ENCODE measurements at places on chromosomes 13 and 19.

DNA sequence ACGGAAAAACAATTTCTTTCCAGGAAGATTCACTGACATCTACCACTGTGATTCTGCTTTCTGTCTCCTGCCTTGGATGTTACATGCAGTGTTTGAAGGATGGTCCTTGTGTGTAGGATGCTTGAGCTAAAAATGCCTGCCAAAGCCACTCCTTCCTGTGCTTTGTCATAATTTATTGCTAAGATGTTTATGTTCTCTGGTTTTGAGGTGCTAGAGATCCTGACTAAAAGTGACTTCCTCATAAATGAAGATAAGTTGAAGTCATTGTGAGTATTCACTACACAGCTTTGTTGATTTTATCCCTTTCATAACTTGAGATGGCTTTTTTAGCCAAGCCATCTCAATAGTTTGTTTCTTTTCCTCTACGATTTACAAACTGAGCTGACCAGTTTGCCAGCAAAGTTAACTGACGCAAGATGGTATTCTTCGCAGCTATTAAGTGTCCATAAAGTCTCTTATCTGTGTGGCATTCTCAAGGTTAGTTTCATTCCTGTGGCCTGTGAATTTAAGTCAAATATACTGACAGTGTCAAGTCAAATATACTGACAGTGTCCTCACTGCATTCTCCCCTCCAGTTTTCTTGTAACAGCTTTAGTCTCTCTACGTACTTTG, 15.7 kb upstream of the FBXL3 start:
- no peak for DNase-seq

- no peak for DNase-seq
Observed at GRCh38 chr19:49423985-49424303, 703 bp upstream of the PTH2 start.

- no peak for DNase-seq
Observed at GRCh38 chr13:42405665-42406390, 133.9 kb downstream of the AKAP11 start.

DNA sequence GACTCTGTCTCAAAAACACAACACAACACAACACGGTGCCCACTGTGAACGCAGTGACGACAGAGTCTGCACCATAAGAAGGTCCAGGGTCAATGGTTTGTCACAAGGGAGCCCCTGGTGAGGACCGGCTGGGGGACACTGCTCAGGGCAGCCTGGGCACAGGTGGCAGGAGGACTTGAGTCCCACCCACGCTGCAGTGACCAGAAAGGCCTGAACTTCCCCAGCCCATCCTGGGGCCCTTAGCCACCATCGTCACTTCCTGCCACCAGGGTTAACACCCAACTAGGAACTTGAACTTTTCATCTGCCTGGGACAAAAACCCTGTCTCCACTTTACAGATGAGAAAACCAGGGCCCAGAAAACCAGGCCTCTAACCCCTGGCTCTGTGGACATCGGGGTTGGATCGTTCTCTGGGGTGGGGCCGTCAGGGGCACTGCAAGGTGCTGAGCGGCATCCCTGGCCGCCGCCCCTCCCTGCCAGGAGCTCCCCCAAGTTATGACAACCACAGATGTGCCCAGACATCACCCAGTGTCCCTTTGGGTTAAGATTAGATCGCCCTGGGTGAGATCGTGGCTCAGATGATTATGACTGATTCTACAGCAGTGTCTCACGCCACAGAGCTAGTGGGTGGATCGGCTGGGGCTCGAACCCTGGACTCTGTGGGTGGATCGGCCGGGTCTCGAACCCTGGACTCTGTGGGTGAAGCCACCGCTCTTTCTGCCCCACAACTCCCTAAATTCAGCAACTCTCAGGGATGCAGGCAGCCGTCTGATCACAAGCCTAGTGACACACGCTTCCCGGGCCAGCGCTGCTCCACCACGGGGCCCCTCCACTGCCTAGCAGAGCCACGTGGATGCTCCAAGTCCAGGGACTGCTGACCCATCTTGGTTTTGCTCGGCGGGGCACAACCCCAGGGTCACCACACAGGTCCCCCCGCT, 14.0 kb downstream of the MOB3A start:
- no peak for DNase-seq

- no peak for DNase-seq
Observed at GRCh38 chr19:1923319-1923718, 17.7 kb upstream of the CSNK1G2 start.

GRCh38 chr19:40804783-40805242, 5.8 kb downstream of the EGLN2 start:
- DNase-seq = no peak

DNA sequence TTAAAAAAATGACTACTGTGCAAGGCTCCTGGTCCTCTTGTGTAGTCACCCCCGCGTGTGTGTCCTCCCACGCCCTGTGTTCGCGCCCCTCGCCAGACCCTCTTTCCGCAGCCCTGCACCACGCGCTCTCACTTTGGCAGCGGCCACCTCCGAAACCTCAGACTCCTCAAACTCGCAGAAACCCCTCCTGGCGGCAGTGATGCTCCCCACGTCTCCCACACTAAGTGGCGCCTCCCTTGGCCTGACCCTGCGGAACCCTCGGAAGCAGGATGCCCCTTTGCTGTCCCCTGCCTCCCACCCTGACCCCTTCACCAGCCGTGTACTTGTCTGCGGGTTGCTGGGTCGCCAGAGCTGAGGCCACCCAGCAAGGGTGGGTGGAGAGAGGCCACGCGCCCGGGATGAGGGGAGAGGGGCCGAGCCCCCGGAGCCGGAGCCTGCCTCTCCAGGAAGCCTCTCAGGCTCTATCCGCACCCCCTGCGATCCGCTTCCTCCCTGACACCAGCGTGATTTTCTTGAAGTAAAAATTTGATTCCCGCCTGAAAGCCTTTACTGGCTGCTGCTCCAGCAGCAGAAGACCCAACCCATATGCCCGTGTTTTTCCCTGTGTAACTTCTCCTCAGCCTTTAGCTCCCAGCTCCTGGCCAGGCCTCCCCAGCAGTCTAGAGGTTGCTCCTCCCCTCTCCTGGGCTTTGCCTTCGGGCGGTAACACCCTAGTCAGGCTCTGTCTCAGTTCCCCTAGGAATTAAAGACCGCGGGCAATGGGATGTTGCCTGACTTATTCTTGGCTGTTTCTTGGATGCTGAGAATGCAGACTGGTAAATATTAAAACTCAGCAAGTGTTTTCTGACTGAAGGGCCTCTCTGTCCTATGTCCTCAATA, 55.2 kb downstream of the MIPEP start:
- DNase-seq = no peak

DNA sequence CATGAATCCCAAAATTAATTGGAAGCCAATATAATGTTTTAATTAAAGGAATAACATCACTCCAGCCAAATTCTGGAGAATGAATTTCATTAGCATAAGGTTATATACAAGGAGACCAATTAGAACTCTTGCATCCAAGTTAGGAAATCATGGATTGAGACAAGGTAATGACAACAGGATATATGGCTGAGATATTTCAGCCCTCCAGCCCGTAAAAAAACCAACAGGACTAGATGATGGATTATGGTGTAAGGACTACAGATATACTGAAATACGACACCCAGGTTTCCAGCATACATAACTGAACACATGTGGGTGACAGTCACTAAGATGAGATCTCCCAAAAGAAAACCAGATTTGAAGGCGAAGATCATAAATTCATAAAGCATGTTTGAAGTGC, 56.5 kb downstream of the TSC22D1 start:
- no peak for DNase-seq

- DNase-seq = peak; percentile 92
Observed at GRCh38 chr19:12194827-12195731, 32.2 kb downstream of the ZNF136 start.
